ENCODE measurements at places on chromosomes 2 and 18. TPM values are rescaled to one million over a fixed set of nuclear protein-coding genes. Genes with fewer than 3 reads are reported as not detected.
A peak's percentile ranks its signal among the peaks of the same experiment; 100 is the strongest.

BOLL gene
- not detected for total RNA-seq

C2orf74 gene
- 8.5 TPM for total RNA-seq

CTNNA2 gene
- total RNA-seq = not detected

PARD6G gene
- 0.98 TPM for total RNA-seq

ASB18 gene
- total RNA-seq = not detected

DNA sequence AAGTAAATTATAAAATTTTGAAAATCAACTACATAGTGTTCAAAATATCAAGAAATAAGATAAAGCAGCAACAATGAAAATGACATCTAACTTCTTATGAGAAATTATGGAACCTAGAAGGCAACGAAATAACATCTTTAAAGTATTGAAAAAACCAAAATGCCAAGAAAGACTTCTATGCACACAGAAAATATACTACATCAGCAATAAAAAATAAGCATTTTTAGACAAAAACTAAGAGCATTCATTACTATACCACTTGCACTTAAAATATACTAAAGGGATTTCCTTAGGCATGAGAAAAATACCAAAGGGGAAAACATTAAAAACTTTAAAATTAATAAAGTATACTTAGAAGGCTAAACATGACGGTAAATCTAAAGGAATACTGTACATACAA, 556.3 kb downstream of the NUP35 start:
- DNase-seq = no peak

DNA sequence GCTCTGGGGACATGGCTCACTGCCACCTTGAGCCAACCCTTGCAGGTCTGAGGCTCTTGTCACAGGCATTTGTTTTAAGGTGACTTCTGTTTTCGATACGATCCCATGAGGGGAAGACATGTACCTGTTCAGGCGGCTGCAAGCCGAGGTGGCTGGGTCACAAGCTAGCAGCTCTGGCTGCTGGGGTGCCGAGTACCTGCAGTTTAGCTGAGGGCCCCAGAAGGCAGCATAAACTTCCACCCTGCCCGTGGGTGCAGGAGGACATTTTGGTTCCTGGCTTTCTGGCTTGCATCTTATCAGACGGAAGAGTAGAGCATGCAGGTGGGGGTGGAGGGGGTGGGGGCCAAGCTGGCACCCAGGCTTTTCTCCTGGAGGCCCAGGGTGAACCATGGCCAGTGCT, 28.4 kb downstream of the COA5 start:
- peak; percentile 5 for DNase-seq

GRCh38 chr2:46656640-46657039, 177.3 kb downstream of the TMEM247 start:
- DNase-seq = no peak

GRCh38 chr2:120536141-120536540, 190.2 kb downstream of the INHBB start:
- DNase-seq = no peak

DNA sequence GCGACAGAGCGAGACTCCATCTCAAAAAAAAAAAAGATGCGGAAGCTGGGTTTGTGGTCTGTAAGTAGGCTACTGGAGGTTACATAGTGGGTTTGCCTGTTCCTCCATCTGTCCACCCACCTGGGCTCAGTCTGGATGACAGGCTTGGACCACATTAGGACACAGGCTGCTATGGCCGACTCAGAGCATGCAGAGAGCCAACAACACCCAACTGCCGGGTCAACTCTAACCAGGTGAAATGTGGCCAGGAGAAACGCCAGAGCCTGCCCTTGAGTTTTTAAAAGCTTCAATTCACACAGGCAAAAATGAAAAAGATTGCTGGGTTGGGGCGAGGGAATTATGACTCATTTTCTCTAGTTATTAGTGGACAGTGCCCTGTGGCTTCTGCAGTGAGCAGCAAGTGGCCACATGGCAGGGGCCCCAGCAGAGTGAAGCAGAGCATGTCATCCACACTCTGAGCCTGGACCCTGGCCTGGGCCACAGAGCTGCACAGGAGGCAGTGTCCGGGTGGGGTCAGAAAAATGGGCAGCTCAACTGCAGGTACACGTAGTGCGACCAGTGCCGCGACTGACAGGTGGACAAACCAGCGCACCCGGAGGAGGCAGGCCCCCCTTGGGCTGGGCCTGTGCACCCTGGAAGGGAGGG, 67.4 kb downstream of the BIN1 start:
- DNase-seq = no peak

- DNase-seq = no peak
These were observed 130.7 kb upstream of the TPO start for GRCh38 chr2:1282552-1282951.

- DNase-seq = no peak
These were observed 23.7 kb downstream of the METTL4 start for GRCh38 chr18:2547477-2548087.

GRCh38 chr2:232419245-232420072, 12.8 kb downstream of the ALPG start:
- DNase-seq = no peak

DNA sequence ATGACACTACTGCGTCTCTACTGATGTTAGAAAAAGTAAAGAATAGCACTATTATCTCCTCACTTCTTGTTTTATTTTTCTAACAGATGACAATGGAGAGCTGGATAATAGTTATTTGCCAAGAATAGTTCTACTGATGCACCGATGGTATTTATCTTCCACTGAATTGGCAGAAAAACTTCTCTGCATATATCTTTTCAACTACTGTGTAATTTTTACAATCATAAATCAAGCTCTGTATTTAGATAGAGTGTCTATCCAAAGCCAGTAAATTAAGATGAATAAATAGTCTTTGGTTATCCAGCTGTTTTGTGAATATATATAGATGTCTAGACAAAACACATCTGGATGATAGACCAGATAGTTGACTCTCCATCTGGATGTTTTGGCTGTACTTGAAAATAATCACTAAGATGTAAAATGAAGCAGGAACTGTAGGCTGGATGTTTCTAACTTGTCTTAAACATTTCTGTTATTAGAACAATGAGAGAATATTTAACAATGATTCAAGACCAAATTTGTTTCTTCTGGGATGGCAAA, 40.1 kb downstream of the RASGRP3 start:
- DNase-seq = no peak
